ENCODE measurements at places on chromosomes 12 and 14. TPM values are rescaled to one million over a fixed set of nuclear protein-coding genes. Genes with fewer than 3 reads are reported as not detected.
A peak's percentile ranks its signal among the peaks of the same experiment; 100 is the strongest.

DNA sequence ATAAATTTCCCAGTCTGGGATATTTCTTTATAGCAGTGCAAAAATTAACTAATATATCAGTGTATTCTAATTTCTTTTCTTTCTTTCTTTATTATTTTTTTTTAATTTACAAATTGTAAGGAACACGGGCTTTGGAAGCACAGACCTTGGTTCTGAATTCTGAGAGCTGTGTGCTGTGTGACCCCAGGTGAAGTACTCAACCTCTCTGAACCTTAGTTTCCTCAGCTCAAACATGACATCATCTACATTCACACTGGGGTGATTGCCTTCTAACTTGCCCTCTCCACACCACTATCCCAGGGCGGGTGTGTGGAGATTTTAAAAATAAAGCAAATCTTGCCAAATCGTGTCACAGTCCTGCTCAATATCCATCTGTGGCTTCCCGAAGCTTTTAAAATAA, 282.8 kb downstream of the C12orf75 start:
- no peak for DNase-seq

- peak; percentile 73 for DNase-seq
Measured at GRCh38 chr14:25111061-25111601, 61.2 kb upstream of the STXBP6 start.

GRCh38 chr12:5430641-5431603, 986 bp upstream of the NTF3 start:
- DNase-seq = no peak

Gene SOCS2
- total RNA-seq = 6.5 TPM

DNA sequence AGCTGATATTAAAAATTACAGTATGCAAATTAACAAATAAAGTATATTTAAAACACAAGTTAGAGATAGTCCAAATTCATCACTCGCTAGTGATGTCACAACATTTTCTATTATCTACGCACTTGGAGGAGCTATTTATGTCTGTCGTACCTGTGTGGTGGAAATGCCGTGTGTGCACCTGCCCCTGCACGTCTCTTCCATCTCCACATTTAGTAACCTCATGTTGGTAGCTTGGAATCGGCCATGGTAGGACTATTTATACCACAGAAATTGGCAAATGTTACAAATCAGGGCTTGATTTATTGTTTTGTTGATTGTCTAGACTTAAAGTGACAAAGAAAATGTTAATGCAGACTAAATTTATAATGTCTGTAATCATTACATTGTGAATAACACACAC, 62.6 kb upstream of the NTF3 start:
- no peak for DNase-seq

- DNase-seq = no peak
Measured at GRCh38 chr12:1688086-1688710, 2.7 kb upstream of the ADIPOR2 start.

DNA sequence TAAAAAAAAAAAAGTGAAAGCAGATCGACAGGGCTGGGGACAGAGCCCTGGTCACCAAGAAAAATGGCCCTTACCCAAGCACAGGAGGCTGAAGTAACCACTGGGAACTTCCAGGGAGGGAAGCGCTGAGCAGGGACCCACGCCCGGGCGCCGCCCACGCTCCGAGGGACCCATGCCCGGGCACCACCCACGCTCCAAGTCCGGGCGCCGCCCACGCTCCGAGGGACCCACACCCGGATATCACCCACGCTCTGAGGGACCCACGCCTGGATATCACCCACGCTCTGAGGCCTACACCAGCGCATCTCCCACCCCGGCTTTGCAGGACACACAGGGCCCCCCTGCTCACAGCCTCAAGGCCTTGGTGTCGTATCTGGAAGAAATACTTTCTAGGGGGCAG, 25.7 kb downstream of the CHGA start:
- DNase-seq = no peak

- no peak for DNase-seq
Measured at GRCh38 chr14:96851694-96852381, 54.7 kb downstream of the VRK1 start.

DNA sequence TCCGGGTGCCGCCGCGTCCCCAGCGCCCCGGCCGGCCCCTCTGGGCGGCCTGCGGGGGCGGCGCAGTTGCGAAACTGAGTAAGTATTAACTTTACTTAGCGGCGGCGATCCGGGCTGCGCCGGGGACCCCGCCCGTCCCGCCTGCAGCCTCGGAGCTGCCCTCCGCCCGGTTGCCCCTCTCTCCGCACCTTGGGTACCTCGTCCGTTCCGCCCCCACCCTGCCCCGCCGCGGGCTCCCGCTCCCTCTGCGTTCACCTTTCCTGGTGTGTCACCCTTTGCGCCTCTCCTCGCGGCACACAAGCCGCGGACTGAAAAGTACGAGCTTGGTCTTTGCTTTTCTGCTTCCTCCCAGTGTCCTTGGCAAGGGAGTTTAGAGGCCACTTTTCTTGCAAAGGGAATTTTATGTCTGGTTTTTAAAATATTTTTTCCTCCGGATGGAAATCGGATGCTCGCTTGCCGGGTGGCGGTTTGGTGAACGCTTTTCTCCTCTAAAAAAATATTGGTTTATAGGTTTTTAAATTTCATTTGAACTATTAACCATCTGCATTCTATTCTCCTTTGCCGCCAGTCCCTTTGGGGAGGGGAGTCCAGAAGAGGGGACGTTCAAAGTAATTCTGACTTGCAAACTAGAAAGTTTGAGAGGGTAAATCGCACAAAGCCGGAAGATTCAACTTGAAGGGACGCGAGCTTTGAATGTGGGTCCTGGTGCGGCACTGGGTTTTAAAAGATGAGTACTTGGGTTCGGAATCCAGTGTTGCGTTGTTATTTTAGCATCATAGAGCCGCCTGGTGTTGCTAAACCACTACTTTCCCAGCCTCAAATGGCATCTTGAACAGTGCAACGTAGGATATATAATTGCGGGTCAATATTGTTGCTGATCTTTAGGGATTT, 834 bp downstream of the RASSF8 start:
- peak; percentile 80 for DNase-seq
